Activated CD4-positive, alpha-beta T cell treated with anti-CD3 and anti-CD28 coated beads, Interleukin-2, amount 50 U/mL, for 1 hour (primary cell): ENCODE measurements at places on chromosomes 5 and 9.

DNA sequence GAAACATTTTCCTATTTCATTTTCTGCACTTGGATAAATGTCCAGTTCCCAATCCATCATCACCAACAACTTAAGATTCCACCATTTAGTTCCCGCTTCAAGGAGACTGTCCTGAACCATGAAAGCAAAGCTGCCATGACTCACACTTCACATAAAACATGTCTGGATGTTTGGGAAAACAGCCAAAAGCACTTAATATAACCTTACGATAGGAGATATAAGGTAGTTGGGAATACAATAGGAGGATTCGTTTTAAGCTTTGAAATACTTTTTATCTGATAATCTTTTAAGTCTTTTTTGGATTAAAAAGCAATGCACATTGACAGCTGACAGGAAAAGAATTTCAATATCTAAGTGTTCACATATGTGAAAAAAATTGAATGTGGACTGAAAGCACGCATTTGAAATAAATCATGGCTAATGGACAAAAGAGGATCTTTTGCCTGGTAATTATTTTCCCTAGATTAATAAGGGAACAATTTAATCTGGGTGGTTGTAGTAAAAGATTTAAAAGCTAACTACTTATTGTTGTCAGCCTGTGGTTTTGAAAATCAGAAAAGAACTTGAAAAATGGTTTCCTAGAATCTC lies 17.3 kb upstream of the TGFBI start:
- DNase-seq, result no peak

- no peak for DNase-seq
Measured at GRCh38 chr9:126438741-126439401, 112.2 kb downstream of the MVB12B start.

DNA sequence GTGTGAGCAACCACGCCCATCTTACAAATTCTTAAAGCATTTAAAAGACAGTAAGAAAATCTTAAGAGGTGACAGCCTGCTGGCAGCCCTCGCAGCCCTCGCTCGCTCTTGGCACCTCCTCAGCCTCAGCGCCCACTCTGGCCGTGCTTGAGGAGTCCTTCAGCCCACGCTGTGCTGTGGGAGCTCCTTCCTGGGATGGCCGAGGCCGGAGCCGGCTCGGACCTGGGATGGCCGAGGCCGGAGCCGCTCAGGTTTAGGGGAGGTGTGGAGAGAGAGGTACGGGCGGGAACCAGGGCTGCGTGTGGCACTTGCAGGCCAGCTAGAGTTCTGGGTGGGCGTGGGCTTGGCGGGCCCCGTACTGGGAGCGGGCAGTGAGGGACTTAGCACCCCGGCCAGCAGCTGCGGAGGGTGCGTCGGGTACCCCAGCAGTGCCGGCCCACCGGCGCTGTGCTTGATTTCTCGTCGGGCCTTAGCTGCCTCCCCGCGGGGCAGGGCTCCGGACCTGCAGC lies 9.3 kb upstream of the ECM2 start:
- DNase-seq, result no peak

DNA sequence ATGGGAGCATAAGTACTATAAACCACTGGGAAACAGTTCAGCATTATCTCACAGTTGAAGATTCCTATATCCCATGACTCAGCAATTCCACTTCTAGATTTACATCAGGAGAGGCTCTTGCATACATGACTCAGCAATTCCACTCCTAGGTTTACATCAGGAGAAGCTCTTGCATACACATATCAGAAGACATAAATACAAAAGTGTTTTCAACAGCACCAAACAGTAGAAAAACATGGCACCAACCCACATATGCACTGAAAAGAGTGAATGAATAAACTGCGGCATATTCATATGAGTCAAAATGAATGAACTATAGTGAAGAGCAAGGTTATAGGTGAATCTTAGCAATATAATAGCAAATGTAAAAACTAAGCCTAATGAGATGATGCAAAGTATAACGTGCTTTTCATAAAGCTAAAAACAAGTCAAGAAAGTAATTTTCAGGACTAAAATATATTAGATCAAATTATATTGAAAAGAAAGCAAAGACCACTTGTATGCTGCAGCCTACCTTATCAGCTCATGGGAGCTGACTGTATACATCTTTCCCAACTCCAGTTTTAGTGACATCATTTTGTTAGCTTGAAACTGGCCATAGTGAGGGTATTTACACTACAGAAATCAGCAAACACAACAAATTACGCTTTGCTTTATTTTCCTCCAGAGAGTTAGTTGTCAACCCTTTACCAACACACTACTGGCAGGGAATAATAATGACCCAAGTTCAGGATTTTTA lies 95.8 kb downstream of the ANKRD18B start:
- no peak for DNase-seq

DNA sequence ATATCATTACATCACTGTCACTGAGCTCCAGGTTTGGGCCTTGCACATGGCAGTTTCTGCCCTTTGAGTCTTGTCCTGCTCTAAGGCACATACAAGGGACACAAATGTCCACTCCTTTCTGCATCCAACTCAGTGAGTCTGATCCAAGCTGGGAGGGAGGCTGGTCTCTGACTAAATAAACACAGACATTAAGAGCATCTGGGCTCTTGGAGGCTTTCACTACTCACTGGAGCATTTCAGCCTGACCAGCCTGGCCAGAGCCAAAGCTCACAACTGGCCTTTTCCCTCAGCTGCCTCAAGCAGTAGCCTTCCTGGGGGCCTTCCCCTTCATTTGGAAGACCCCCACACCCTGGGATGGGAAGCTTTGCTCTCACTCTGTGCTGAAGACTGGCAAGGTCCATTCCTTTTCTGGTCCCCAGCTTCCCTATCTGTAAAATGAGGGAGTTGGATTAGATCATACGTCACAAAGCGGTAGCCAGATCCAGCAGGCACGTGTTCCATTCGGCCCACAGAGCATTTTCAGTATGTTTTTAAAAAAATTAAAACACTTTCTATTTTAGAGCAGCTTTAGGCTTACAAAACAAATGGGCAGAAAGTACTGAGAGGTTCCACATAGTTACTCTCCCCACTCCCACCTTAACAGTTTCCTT lies 58.6 kb upstream of the XPA start:
- no peak for DNase-seq

DNA sequence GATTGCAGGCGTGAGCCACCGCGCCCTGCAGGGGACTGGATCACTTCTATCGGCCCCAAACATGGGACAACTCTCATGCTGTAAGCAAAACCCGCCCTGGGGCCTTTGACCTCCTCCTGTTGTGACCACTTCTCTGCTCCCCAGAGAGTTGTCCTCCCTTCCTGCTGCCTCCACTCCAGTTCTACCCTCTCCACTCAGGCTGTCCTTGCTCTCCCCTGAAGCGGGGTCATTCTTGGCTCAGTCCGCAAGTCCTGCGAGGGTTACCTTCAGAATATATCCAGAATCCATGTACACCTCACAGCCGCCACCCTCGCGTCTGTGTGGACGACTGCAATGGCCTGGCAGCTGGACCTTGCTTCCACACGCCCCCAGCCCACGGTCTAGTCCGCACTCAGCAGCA lies 273.7 kb downstream of the PBX3 start:
- no peak for DNase-seq

DNA sequence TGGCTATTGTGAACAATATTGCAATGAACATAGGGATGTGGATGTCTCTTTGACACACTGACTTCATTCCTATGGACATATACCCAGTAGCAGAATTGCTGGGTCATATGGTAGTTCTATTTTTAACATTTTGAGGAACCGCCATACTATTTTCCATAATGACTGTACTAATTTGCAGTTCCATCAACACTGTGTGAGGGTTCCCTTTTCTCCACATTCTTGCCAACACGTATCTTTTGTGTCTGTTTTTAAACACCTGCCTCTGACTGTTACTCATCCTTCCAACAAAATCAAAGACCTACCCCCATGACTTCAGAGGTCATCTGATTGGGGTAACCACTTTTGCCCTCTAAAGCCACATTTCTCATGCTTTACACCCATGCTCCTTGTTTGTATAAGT lies 133.5 kb downstream of the MED27 start:
- DNase-seq, result no peak

GRCh38 chr5:2642684-2643345 lies 108.7 kb downstream of the IRX2 start:
- DNase-seq, result no peak

DNA sequence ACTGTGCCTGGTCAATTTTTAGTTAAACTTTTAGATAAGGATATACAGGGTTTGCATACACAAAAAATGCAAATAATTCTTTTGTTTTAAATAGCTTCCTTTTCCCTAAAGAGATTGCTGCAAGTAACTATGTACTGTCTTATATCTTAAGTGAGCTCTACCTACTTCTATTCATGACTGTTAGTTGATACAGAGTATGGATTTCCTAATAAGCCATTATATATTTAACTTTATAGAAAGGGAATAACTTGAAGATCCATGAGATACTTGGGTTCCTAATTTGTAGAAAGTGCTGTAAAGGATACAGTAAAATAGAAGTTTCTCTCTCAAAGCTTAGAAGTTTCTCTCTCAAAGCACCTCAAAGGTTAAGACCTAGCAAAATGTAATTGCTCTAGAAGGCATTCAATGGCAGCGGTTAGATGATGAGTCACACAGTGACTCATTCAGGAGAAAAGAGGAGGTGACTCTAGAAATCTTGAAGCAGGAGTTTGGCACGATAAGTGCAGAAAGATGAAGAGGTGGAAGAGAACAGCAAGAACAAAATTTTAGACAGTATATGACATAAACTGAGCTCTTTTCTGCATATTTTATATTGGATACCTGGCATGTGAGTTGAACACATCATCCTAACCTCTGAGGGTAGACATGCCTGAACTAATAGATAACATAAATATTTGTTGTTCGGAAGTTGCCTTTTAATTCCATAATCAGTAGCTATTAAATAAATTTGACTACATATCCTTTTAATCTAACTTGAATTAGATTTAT lies 5.5 kb upstream of the DNAJC21 start:
- DNase-seq, result no peak

DNA sequence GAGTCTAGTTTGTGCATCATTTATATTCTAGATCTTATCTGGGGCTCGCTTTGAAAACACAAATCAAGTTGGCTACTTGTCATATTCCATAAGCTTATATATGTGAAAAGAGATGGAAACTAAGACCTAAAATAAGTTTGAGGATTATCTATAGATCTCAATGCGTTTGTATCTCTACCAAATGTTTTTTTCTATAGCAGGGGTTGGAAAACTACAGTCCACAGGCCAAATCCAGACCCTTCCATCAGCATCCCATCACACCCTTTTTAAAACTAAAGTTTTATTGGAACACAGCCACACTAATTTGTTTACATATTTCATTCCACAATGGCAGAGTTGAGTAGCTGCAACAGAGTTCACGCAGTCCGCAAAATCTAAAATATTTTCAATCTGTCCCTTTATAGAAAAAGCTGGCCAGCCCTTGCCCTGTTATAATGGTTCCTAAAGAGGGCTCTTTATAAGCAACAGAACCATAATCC lies 230.0 kb downstream of the ADAMTSL1 start:
- no peak for DNase-seq

DNA sequence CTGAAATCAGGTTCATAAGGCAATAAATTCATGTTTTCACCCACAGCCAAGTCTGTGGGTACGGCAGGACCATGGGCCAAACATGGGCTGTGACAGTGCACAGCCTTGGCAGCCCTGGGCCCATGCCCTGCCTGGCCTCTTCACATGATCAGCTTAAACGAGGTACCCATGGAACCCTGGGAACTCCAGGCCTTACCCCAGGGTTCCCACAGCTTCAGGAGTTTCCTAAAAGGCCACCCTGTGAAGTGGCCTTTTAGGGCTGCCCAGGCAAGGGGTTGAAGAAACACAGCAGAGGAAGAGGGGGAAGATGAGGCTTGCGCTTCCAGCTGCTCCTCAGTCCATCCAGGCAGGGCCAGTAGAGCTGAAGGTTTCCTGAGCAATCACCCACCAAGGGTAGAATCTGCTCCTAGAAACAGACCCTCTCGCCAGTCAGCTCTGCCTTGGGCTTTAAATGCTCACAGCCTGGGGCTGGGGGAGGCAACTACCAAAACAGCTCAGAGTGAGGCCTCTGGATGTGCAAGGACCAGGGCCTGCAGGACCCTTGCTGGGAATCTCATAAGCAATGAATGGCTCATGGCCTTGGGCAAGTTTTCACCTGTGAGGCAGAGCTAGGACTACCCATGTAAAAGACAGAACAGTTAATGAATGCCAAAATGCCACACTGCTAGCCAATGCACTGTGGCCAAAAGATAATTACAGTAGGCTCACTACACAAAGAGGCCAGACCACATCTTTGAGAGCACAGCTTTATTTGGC lies 79.3 kb upstream of the LRRTM2 start:
- no peak for DNase-seq

DNA sequence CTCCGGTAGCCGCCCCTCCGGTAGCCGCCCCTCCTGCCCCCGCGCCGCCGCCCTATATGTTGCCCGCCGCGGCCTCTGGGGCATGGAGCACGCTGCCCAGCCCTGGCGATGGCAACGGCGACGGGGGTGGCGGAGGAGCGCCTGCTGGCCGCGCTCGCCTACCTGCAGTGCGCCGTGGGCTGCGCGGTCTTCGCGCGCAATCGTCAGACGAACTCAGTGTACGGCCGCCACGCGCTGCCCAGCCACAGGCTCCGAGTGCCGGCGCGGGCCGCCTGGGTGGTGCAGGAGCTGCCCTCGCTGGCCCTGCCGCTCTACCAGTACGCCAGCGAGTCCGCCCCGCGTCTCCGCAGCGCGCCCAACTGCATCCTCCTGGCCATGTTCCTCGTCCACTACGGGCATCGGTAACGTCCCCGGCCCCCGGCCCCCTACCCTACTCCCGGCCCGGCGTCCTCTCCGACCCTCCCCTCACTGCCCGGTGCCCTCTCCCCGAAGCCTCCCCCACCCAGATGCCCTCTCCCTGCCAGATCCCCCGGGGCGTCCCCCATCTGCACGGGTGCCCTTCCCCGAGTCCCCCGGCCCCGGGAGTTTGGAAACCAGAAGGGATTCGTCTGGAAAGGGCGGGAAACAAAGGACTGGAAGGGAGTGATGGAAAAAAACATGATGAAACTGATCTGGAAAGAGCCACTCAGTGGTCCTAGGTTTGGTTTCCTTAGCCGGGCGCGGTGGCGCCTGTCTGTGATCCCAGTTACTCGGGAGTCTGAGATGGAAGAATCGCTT lies 417 bp downstream of the SRD5A1 start:
- peak; percentile 19 for DNase-seq

DNA sequence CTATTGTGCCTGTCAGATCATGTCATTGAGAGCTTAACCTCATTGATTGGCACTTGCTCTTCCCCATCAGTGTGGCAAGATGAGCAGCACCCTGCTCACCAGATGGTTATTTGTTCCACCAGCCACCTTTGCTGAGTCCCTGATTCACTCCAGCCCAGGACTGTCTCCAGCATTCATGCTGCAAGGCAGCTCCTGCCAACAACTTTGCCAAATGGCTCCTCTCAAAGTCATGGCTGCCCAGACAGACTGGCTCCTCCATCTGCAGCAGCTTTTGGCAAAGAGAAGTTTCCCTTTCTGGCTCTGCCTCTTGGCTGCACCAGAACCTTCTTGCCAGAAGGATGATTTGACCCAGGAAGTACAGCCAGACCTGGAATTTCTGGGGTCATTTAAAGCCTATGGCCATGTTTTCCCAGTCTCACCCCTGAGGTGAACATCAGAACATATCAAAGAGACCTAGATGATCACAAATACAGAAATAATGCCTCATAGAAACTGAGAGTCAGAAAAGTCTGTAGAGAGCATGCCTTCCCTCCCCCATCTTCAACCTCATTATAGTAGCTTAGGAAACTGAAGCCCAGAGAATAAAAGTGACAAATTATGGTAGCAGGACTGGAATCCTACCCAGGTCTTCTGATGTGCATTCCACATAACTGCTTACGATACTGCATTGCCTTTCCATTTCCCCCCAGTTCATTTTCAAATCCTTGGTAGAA lies 10.4 kb downstream of the PPP2R2B start:
- DNase-seq, result no peak

- DNase-seq, result no peak
Measured at GRCh38 chr5:51651889-51652288, 268.6 kb downstream of the ISL1 start.

- DNase-seq, result no peak
Measured at GRCh38 chr5:161095953-161096352, 243.9 kb upstream of the ATP10B start.
